ENCODE measurements at places on chromosomes 5 and 9.
A peak's percentile ranks its signal among the peaks of the same experiment; 100 is the strongest.

GRCh38 chr5:15791859-15792258, 291.9 kb downstream of the FBXL7 start:
- no peak for DNase-seq

DNA sequence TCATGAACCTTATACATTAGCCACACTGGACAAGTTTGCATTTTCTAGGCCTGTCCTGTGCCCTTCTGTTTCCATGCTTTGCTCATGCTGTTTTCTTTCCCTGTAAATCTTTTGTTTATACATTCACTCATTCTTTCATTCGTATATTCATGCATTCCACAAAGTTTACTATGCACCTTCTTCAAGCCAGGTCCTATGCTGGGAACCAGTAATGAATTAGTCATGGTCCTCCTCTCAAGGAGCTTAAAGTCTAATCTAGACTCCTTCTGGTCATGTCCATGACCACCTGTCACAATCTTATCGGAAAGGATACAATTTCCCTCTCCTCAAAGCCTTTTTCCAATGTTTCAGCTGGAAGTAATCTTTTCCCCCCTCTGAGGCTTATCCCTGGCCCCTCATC, 9.1 kb upstream of the XPA start:
- no peak for DNase-seq

- no peak for DNase-seq
Measured at GRCh38 chr5:40691894-40692293, 12.2 kb downstream of the PTGER4 start.

DNA sequence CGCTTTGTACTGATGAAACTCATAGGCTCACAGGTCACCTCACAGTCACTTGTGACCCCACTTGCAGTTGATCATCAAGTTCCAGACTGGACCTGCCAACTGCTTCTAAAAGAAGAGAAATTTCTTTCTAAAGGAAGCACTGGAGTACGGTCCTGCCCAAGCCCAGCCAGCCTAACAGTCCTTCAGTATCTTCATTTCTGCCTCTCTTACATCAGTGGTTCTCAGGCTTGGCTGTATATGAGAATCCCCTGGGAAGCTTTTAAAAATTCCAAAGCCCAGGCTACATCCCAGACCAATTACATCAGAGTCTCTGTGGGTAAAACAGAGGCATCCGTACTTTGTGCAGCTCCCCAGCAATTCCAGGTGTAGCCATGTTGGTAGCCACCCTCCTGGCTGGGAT, 282.1 kb downstream of the NFIB start:
- no peak for DNase-seq

- DNase-seq, result no peak
Measured at GRCh38 chr9:6896562-6896961, 138.8 kb downstream of the KDM4C start.

- peak; percentile 13 for DNase-seq
Measured at GRCh38 chr5:124599028-124599973, 147.1 kb downstream of the ZNF608 start.

DNA sequence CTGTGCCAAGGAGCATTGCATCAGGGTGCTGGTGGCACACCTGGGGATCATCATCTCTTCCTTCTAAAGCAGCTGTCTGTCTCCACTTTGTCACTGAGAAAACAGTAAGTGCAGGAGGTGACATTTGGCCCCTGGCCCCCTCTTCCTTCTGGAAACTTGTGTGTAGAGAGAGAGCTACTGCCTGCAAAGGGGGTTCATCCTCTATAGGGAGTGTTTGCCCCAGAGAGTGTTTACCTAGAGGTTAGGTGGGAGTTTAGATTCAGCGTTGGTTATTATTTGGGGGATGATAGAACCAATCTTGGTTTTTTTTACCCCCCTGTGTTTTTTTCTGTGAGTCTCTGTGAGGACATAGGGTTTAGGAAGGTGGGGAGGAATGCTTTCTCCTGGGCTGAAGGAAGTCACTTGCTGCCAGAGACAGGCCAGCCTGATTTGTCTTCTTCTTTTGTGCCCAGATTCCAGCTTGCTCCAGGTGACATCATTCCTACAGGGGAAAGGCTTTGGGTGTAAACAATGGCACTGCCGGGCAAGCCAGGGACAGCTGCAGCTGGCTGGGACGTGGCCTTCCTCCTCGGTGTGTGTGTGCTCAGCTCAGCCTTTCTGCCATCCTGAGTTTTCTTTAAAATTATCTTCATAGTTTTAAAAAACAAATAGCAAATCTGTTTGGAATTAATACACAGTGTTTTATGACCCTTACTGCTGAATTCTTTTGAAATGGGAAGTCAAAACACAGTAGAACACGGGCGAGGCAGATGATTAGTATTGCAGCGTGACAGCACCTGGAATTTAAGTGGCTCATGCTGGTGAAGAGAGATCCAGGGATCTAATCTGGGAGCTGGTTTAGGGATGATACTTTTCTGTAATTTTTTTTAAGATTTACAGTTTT, 24.5 kb downstream of the PRRC2B start:
- DNase-seq, result no peak

DNA sequence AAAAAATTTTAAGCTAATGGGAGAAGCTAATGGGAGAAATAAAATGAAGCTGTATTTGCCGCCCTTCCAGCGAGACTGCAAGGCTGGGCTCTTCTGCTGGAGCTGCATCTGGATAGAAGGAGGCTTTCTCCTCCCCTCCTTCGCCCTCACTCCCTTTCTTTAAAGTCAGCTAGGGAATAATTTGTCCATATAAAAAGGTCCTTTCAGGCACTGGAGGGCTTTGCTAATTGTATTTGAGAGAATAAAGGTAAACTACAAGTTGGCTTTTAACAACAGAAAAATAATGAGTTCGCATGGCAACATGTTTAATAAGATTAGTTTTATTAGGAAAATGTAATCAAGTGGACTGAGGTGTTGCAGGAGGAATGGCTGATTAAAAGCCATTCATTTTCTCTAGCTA, 41.3 kb downstream of the NPR3 start:
- DNase-seq, result no peak

- no peak for DNase-seq
Measured at GRCh38 chr5:113425909-113426308, 8.9 kb downstream of the TSSK1B start.

- peak; percentile 48 for DNase-seq
Measured at GRCh38 chr9:29212397-29213387, 1639.4 kb upstream of the C9orf72 start.

- DNase-seq, result no peak
Measured at GRCh38 chr9:100580257-100580656, 2.4 kb downstream of the CAVIN4 start.

- no peak for DNase-seq
Measured at GRCh38 chr5:71910741-71911140, 191.7 kb downstream of the CARTPT start.

DNA sequence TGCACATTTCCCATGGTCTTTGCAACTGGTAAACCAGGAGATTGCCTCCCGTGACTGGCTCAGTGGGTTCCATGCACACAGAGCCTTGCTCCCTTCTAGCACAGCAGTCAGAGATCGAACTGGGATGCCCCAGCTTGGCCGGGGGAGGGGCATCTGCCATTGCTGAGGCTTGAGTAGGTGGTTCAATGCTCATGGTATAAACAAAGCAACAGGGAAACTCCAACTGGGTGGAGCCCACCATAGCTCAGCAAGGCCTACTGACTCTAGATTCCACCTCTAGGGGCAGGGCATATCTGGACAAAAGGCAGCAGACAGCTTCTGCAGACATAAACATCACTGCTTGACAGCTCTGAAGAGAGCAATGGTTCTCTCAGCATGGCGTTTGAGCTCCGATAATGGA, 67.0 kb upstream of the PPP1R2B start:
- no peak for DNase-seq

DNA sequence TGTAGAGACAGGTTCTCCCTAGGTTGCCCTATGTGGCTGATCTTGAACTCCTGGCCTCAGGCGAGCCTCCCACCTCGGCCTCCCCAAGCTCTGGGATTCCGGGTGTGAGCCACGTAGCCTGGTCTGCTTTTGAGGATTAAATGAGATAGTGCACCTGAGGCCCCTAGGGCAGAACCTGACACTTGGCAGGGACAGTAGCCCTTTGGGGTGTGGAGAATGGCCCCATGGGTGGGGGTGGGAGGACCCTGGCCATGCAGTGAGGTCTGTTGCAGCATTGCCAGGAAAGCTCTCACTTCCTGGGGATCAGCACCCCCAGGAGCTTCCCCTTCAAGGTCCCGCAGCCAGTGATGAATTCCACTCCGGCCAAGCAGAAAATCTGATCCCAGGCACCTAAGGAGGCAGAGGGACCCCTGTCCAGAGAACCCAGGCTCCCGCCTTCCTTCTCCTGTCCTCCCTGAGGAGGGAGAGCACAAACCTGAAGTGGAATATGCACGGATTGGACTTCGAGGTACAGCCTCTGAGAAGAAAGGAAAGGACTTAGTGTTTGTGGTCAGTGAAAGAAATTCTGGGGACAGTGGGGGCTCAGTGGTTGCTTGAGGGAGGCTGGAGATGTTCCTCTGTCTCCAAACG, 73.9 kb upstream of the UNC5A start:
- DNase-seq, result no peak

DNA sequence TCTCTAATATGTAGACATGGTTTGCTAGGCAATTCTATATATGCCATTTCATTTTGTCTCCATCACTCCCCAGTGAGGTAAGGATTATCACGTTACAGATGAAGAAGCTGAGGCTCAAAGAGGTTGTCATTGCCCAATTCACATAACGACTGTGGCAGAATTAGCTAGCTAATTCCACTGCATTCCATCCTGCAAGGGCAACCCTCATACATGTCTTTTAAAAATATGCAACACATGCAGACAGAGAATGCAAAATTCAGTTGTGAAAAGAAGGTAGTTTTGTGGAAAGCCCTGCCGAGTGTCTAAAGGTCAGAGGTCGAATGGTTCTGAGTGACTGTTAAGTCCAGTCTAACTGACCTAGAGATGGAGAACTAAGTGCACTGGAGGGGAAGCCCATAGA, 219.2 kb downstream of the PAPPA start:
- DNase-seq, result no peak

DNA sequence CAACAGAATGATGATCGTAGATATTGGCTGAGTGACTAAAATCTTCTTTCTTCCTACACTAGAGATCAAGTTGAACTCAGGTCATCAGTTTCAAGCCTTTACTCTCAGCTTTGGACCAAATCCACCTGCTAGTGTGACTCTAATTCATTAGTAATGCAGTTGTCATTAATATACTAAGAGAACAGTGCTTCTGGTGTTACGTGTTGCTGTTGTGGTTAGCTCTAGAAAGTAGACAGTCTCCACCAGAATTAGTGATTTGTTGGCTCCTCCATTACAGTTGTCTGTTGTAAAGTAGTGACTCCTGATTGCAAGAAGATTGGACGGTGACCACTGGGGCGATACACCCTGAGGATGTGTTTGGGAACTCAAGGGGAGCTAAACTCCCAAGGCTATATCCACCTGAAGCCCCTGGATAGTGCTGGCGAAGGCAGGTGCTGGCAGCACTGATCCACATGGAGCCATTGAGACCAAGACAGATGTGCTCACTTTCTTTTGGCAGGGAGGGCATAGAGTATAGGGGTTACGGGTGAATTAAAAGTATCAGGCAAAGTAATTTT, 3.1 kb downstream of the CAMK4 start:
- no peak for DNase-seq

DNA sequence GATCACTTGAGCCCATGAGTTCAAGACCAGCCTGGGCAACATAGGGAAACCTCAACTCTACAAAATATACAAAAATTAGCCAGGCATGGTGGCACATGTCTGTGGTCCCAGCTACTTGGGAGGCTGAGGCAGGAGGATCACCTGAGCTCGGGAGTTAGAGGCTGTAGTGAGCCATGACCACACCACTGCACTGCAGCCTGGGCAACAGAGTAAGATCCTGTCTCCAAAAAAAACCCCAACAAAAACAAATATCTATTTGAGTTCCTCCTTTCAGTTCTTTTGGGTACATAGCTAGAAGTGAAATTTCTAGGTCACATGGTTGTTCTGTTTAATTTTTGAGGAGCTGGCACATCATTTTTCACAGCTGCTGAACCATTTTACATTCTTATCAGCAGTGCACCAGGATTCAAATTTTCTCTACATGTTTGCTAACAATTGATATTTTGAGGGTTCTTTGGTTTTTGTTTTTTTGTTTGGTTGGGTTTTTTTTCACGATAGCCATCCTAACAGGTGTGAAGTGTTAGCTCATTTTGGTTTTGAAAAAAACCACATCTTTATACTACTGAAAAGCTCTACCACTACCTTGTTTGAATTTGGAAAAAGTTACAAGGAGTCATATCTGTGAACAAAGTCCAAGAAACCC, 176.9 kb upstream of the SLC12A2 start:
- DNase-seq, result no peak

DNA sequence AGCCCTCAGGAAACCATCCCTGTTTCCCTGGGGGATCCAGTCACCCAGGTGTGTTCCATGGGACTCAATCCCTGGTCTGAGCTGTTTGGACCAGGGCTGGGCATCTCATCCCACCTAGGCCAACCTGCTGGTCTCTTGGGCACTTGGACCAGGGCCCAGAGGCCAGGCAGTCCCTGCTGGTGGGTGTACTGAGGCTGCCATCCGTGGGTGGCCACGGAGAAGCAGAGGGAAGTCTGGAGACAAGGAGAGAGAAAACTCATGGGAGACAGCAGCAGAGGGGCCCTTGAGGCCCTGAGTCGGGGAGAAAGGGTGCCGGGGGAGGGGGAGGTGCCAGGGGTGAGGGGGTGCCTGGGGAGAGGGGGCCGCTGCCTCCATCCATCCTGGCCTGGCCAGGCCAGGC, 247.8 kb downstream of the PBX3 start:
- DNase-seq, result no peak

DNA sequence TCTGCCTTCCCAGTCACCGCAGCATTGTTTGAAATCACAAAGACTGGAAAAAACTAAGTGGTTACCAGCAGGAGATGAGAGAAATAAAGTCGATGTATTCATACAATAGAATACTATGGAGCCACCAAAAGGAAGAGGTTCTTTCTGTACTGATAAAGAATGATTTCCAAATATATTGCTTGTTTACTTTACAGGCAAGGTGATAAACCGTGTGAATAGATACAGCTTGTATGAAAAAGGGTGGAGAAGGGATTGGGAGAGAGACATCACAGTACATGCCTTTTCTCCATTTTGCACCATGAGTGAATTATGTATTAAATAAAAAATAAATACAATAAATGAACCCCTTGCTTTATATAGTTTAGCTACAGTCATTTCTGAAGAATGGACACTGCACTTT, 91.7 kb downstream of the RFK start:
- no peak for DNase-seq

GRCh38 chr9:135093111-135093510, 5.6 kb downstream of the OLFM1 start:
- DNase-seq, result no peak

DNA sequence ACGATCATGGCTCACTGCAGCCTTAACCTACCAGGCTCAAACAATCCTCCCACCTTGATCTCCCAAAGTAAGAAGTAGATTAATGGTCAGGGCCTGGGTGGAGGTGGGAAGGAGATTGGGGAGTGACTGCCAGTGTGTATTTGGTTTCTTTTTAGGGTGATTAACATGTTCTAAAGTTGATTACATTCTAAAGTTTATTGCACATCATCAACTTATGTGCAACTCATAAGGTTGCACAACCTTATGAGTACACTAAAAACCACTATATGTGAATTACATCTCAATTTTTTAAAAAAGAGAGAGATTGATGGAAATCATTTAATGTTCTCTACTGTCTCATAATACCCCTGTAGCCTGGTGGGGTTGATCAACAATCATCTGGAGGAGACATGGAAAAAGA, 218.1 kb downstream of the AOPEP start:
- DNase-seq, result no peak

- no peak for DNase-seq
Measured at GRCh38 chr9:120876842-120877240, at the start of gene PHF19. PHF19 (minus strand) TSS chr9:120877188; CDS start chr9:120874741, 2,447 bp downstream.
